Activated naive CD8-positive, alpha-beta T cell treated with anti-CD3 and anti-CD28 coated beads for 36 hours (primary cell): ENCODE measurements at places on chromosomes 11 and 22.

DNA sequence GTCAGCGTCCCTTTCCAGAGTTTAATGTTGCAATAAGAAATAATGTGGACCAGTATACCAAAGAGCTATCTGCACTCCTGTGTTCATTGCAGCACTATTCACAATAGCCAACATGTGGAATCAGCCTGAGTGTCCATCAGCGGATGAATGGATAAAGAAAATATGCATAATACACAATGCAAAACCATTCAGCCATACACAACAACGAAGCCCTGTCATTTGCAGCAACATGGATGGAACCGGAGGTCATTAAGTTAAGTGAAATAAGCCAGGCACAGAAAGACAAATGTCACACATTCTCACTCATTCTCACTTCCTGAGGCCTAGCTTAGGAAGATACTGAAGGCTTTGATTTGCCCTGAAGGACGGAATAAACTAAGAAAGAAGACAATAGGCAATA lies 22.1 kb downstream of the SLC5A4 start:
- no peak for DNase-seq

DNA sequence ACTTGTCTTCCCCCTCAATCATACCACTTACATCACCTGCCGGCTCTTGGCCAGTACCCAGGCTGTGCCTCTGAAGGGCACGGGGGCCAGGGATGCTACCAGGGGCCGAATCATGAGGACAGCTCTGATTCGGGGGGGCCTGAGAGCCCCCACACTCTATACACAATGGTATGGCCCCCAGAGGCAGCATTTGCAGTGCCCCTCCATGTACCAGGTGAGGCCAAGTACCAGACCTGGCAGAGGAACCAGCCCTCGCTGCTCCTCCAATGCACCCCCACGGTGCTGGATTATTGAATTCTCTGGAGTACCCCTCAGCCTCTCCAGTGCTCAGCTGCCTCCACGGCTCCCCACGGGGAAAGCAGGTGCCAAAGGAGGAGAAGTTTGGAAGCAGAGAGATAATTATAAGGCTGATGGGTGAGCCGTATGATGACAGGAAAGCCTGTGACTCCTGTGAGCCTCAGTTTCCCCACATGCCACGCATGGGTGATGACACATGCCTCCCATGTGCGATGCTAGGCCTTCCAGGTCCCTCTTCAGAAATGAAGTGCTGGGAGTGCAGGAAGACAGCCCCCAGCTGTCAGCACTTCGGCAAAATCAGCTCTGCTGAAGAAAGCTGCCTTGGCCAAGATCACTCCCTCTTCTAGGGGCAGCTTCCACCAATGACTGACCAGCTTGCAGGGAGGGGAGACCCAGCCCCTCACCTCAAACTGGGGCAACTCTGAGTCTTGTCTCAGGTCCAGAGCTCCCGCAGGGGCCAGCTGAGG lies 69.9 kb downstream of the THAP12 start:
- no peak for DNase-seq

GRCh38 chr11:36376888-36377758 lies 81.0 kb downstream of the PRR5L start:
- DNase-seq: peak; percentile 58

DNA sequence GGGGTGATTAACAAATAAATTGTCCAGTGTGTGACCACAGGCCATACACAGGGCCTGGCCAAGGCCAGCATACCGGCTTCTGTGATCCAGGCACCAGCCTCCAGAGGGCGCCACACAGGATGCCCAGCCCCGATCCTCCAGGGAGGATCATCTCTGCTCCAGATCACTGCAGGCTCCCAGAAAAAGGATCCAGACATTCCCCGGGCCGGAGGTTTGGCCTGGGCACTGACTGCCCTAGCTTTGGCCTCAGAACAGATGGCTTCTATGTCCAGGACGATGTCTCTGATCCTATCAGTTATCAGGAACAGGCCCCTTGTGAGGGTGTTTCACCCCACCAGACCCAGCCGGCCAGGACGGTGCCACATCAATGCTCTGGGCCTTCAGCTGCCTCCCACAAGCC lies 74.5 kb upstream of the LMO1 start:
- peak; percentile 22 for DNase-seq

- no peak for DNase-seq
Measured at GRCh38 chr11:74226907-74227306, 55.8 kb downstream of the PPME1 start.

GRCh38 chr11:96272529-96273222 lies 70.3 kb downstream of the MAML2 start:
- DNase-seq: no peak

DNA sequence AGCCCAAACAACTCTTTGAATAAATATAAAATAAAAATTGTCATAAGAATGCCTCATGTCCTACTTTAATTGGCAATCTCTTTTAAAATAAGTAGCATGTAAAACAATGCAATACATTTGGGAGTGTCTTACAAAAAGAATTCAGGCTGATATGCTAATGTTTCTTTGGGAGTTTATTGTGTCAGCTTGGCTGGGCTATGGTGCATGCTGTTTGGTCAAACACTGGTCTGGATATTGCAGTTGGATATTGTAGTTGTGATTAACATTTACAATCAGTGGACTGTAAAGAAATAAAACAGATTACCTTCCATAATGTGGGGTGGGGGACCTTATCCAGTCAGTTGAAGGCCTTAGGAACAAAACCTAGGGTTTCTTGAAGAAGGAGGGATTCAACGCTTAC lies 37.0 kb upstream of the B3GAT1 start:
- no peak for DNase-seq

DNA sequence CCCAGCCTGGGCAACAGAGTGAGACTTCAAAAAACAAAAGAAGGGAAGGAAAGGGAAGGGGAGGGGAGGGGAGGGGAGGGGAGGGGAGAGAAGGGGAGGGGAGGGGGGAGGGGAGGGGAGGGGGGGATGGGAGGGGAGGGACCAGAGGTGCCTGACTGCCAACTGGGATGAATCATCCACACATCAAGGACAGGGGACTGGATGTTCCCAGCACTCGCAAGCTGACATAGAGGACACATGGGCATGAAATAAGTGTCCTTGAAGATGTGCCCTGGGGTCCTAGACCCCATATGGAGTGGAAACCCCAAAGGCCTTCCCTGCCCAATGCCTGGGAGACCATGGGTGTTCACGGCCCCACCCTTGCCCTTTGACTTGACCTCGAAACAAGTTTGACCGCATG lies 19.8 kb downstream of the TST start:
- DNase-seq: no peak

GRCh38 chr11:129720156-129720555 lies 95.5 kb upstream of the TMEM45B start:
- no peak for DNase-seq

DNA sequence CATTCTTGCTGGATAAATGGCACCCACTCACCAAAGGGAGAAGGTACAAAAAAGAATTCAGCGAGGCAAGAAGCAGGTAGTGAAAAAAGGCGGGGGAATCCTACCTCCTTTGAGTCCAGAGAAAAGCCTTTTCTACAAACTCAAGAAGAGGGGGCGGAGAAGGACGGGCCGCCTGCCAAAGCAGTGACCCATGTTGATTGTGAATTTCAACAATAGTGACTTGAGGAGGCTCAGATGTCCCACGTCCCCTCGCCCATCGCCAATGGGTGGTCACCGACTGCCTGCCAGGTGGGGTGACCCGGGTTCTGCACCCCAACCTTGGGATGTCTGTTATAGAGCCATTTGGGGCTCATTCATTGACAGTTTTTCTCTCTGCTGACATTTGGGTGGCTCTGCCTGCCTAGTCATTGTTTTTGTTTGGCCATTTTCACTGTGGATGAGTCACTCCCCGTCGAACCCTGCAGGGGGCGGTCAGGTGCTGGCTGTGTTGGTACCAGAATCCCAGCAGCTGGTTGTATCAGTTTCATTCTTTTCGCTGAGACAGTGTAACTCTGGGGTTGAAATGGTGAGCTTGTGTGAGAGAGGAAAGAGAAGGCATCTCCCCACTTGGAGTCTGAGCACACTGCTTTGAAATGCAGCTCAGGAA lies 163.4 kb upstream of the NCAM1 start:
- DNase-seq: peak; percentile 8

DNA sequence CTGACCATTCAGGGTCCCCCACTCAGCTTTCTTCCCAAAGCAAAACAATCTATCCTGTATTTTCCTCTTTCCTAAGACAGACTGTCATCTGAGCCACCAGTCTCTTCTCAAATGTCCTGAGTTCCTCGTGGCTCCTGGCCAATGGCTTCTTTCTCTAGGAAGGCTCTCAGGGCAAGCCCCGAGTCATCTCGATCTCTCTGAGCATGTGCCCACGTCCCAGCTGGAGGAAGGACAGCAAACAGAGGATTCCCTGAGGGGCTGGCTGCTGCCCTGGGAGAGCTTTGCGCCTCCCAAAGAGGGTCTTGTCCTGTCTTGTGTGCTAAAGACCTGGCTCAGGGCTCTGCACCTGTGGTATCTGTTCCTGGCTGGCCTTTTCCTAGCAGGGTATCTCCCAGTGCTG lies 8.3 kb downstream of the SLC37A2 start:
- DNase-seq: no peak

- no peak for DNase-seq
Measured at GRCh38 chr11:75163921-75164849, 13.3 kb downstream of the SLCO2B1 start.

DNA sequence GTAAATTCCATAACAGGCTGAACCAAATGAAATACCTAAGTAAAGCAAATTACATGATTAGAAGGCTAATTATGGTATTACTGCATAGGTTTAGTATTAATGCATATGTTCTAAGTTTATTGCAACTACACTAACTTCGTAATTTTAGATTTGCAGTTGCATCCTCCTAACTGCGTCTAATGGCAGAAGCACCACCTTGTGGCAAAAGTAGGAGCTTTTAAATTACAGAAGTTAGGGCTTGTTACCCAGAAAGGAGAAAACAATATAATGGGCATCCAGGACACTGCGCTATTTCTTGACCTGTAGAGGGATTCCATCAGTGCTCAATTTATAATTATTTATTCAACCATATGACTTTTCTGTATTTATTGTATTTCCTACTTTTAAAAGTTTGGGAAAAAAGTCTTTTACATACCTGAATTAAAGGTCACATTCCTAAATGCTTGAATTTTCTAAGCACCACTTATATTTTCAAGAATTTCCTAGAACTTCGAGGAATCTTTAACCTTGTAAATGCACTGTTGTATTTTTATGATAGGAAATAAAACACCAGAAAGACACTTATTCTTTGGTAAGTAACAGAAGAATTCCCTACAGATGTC lies 16.3 kb upstream of the GPR83 start:
- no peak for DNase-seq

GRCh38 chr11:60915248-60915914 lies 1.4 kb downstream of the TMEM109 start:
- DNase-seq: peak; percentile 78

DNA sequence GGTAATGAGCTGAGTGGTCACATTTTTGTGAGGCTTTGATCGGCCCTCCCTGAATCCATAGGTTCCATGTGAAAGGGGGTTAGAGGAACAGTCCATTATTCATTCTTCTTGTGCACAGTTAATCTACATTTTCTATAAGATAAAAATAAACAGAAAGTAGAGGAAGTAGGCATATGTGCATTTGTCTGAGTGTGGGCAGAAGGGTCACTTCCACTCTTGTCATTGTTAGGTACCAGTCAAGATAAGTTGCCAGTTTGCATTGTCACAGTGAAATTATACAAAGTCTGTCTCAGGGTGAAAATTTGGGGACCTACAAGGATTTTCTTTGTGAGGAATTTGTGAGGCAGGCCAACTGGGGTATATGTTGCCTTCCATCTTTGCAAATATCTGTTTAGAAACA lies 4.6 kb upstream of the APOL4 start:
- DNase-seq: no peak

DNA sequence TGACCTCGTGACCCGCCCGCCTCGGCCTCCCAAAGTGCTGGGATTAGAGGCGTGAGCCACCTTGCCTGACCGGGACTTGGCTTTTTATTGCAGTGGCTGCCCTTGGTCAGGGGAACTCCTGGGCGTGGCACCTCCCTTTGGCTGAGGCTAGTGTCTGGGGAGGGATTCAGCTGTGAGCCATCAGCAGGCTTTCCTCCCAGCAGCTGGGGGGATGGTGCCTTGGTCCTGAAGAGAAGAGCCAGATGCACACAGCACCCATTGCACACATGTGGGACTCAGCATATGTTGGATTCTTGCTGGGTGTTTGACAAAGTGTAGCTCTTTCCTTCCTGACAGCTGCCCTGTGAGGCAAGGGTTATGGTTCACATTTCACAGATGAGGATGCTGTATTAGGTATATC lies 8.4 kb downstream of the CYTH4 start:
- DNase-seq: no peak

DNA sequence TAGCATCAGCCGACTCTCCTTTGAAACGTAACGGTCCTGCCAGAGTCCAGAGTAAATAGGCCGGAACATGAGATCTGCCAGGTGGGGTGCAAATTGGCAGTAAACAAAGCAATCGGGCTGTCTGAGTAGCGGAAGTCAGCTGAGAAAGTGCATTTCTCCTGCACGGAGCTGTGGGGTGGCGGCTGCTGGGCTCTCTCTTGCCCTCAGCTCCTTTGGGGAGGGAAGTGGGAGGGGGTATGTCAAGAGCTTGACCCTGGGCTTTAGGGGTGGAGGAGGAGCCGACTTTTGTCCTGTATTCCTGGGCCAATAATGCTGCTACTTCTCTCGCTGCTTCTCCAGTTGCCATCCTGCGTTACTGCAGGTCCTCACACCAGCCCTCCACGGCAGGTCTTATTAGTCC lies 11.6 kb downstream of the GRIK4 start:
- DNase-seq: no peak

DNA sequence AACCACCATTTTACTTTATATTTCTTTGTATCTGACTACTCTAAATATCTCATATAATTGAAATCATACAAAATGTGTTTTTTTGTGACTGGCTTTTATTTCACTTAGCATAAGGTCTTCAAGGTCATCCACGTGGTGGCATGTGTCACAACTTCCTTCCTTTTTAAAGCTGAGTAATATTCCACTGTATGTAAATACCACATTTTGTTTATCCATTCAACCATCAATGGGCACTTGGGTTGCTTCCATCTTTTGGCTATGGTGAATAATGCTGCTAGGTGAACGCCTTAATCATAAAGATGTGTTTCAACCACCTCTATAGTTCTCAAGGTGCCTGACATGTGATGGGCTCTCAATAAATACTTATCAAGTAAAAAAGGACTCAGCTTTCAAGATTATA lies 15.5 kb downstream of the RAB30 start:
- DNase-seq: no peak

DNA sequence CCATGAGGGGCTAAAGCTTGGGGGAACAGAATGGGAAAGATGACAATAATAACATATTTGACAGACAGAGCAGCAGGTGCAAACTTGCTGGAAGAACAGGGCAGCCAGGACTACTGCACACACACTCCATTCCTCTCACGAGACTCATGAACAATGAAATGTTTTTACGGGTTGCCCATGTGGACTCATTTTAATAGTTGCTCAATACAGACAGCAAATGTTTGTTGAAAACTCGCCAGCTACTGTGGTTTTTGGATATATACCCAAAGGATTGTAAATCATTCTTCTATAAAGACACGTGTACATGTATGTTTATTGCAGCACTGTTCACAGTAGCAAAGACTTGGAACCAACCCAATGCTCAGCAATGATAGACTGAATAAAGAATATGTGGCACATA lies 10.3 kb downstream of the SYT13 start:
- no peak for DNase-seq
